T follicular helper cell (primary cell): ENCODE measurements at places on chromosomes 2 and 18.

GRCh38 chr2:8587920-8588830 is 93.7 kb upstream of the ID2 start:
- no peak for DNase-seq

DNA sequence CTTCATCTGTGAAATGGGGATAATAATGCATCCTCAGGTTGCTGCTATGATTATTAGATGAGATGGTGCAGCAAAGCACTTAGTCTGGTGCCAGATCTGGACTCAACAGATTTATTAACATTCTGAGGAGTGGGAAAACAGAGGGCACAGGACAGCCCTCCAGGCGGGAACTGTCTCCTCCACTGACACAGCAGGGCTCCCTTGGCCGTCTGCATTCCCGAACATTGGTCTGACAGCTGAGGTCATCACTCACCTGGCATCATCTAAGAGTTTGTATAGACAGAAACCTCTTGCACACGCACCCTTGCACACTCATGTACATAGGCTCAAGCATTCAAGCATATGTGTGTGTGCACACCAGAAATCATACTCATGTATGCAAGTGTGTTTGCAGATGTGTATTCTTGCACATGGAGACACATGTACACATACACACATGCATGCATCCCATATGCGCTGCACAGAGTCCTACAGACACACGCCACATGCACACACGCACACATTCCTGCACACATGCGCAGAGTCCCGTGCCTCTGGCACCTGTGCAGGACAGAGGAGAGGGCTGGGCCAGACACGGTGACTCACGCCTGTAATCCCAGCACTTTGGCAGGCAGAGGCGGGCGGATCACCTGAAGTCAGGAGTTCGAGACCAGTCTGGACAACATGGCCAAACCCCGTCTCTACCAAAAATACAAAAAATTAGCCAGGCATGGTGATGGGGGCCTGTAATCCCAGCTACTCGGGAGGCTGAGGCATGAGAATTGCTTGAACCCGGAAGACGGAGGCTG is 173.3 kb upstream of the GLI2 start:
- no peak for DNase-seq

GRCh38 chr2:68127358-68128242 is 30.1 kb upstream of the PNO1 start:
- DNase-seq: no peak

DNA sequence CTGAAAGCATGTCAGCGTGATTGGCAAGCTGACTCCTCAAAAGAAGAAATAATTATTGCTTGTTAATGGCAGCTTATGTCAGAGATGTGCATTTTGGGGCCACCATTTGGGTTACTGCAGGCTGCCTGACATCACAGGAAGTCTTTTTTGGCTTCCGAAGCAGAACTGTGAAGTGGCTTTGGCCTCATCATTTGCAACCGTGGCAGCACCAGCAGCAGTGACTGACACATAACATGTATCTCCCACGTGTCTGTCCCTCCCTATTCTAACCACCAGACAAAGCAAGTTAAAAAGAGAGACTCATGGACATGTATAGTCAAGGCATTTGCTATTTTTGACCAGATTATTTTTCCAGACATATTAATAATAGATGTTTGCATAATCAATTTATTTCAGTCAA is 488.7 kb upstream of the ACVR2A start:
- no peak for DNase-seq

- no peak for DNase-seq
Measured at GRCh38 chr2:209878701-209879100, 107.1 kb downstream of the UNC80 start.

GRCh38 chr2:8059255-8059654 is 622.6 kb upstream of the ID2 start:
- DNase-seq: no peak
